ENCODE measurements at places on chromosomes 6 and 20.

GRCh38 chr20:47274401-47275108, 81.9 kb downstream of the ZMYND8 start:
- no peak for DNase-seq

- no peak for DNase-seq
These were observed 27.3 kb upstream of the STX16 start for GRCh38 chr20:58623579-58624473.

- no peak for DNase-seq
These were observed 112.7 kb upstream of the TNFAIP3 start for GRCh38 chr6:137754366-137754765.

GRCh38 chr6:104396077-104396476, 463.6 kb downstream of the HACE1 start:
- DNase-seq: no peak

DNA sequence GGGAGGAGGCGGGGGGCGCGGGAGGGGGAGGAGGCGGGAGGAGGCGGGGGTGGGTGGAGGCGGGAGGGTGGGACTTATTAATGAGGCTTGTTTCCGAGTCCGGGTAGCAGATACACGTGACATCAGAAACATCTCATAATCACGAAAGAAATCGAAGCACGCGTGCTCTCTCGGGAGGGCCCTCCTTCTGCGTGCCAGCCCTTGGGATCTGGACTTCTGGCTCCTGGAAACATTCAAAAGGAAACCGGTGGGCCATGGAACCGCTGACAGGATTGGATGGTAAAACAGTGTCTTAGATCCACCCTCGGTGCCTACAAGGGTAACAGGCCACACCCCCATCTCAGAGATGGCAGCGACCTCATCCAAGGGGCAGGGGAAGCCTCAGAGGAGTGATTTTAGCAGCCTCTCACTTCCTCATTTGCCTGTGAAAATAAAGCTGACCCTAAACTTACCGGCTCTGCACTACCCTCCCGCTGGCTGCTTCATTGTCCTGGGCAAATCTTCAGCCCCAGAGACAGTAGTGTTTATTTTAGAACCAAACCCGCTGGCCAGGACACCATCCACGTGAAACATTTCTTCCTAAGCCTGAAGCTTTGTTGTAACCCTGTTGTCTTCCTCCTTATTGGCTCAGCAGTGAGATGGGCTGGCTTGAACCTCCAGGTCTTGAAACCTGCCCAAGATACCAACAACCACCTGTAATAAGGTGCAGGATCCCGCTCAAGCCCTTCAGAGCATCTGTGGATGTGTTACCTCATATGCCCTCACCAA, 97.5 kb downstream of the PSMG4 start:
- DNase-seq: peak; percentile 75

- DNase-seq: no peak
These were observed 78.4 kb downstream of the LIN28B start for GRCh38 chr6:105035299-105035698.

DNA sequence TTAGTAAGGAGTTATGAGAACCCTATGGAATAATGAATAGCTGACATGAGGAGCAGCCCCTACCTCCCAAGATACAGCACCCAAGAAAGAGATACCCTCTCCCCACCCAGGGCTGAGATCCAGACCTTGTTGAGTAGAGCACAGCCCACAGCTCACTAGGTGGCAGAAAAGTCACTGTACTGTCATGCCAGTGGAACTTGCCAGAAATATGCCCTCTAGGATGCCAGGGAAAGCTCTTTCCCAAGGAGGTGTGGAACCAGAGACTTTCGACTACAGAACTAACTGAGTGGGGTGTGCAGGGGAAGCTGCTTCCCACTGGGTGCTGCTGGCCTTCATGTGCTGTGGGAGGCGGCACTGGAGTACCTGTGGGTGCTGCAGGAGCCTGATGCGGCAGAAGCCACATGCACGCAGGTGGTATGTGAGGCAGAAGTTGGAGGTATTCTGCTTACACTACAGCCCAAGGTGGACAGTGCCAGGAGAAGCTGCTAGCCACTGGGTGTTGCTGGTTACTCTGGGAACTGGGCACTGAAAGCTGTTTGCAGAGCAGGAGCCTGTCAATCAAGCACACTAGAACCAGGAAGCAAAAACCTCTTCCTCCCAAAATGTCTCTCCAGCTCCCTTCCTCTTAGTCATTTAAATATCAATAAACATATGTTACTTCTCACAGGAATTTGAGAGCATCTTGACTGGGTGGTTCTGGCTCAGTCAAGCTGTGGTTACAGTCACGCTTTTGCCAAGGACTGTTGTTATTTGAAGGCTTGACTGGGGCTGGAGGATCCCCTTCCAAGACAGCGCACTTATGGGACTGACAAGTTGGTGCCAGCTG, 17.8 kb downstream of the ARMC12 start:
- DNase-seq: no peak

DNA sequence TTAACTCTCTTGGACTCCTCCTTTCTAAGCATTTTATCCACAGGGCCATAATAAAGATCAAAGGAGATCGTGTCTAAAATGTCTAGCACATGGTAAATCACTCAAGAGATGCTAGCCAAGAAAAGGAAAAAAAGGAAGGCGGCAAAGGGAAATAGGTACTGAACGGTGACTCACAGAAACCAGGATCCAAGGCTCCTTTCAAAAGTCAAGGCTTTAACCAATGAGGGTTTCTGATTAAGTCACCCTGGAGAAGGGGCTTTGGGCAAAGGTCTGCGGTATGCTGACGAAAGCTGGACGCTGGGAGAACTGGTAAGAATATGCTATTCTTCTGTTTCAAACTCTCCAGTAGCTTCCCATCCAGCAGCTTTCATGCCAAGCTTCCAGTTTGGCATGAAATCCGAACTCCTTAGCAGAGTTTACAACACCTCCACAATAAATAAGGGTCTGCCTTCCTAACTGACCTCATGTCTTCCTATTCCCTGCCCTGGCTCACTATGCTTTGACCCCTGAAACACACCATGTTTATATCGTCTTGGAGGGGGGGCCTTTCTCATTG, 1.0 kb downstream of the TOMM34 start:
- no peak for DNase-seq

DNA sequence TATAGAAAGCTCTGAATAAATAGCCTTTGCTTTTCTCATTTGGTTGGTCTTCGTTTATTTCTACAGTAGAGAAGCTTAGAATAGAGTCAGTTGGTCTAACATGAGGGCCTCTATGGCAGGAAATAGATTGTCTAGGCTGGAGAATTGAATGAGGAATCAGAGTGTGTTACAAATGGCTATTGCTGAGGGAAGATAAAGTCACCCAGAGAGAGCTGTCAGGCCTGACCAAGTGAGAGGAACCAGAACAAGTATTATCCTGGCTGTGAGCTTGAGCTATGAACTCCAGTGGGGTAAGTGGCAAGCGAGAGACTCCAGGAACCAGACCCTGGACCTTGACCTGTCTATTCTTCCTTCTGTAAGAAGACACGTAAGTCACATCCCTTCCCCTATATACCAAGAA, 353.1 kb downstream of the CD83 start:
- DNase-seq: no peak

GRCh38 chr20:7031222-7031621, 263.7 kb downstream of the BMP2 start:
- no peak for DNase-seq

GRCh38 chr6:125952764-125953501, 3.6 kb upstream of the HINT3 start:
- DNase-seq: no peak

DNA sequence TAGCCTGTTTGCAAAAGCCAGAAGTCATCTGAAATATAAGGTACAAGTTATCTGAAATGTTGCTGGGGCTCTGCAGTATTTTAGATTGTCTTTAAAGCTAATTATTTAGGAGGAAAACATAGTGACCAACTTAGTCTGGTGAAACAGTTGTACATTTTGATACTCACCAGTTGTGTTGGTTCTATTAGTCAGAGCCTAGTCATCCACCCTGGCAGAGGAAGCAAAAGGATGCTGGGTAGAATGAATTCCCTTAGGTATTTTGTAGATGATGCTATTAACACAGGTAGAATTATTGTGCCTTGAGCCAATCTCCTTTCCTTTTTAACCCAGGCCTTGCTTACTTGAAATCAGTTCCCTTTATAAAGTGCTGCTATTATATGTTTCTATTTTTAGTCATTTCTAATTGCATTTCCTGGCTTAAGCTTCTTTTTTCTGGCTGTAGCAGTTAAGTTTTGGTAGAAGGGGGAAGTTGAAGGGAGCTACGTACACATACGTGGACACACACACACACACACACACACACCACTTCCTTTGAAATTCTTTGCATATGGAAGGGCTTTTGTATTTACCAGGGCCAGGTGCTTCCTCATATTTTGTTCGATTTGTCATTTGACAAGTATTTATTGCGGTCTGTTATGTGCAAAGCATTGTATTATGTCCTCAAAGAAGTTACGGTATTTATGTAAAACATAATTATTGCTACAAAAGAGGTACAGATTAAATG, 82.4 kb downstream of the RTN4IP1 start:
- no peak for DNase-seq

GRCh38 chr6:97094376-97094775, 169.8 kb downstream of the KLHL32 start:
- no peak for DNase-seq

DNA sequence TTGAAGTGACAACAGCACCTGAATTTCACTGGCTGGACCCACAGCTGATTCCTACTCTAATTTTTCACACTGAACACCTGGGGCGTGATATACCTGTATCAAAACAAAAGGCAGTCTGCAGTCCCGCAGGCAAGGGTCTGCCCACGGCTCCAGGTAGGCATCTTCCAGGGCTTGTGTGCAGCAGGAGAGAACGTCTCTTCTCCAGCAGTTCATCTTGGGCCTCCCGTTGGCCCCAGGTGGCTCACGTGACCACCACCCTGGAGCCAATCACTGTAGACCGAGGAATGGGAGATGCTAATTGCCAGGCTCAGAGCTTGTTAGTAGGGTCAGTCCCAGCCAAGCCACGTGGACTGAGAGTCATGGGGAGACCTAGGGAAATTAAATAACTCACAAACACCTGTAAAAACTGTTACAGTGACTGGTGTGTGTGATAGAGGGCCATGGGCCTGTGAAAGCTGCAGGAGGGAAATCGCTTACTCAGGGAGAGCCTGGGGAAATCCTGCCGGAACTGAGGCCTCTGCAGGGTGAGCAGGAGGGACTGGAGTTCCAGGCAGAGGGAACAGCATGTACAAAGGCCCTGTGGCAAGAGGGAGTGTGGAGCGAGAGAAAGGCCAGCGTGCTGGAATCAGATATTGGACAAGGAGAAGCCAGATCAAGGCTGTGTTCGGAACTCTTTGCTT, 83.4 kb downstream of the EYA2 start:
- DNase-seq: no peak

- no peak for DNase-seq
These were observed 50.6 kb upstream of the COL9A1 start for GRCh38 chr6:70353448-70353847.
